ENCODE measurements at places on chromosomes 3 and 15.
A peak's percentile ranks its signal among the peaks of the same experiment; 100 is the strongest.

DNA sequence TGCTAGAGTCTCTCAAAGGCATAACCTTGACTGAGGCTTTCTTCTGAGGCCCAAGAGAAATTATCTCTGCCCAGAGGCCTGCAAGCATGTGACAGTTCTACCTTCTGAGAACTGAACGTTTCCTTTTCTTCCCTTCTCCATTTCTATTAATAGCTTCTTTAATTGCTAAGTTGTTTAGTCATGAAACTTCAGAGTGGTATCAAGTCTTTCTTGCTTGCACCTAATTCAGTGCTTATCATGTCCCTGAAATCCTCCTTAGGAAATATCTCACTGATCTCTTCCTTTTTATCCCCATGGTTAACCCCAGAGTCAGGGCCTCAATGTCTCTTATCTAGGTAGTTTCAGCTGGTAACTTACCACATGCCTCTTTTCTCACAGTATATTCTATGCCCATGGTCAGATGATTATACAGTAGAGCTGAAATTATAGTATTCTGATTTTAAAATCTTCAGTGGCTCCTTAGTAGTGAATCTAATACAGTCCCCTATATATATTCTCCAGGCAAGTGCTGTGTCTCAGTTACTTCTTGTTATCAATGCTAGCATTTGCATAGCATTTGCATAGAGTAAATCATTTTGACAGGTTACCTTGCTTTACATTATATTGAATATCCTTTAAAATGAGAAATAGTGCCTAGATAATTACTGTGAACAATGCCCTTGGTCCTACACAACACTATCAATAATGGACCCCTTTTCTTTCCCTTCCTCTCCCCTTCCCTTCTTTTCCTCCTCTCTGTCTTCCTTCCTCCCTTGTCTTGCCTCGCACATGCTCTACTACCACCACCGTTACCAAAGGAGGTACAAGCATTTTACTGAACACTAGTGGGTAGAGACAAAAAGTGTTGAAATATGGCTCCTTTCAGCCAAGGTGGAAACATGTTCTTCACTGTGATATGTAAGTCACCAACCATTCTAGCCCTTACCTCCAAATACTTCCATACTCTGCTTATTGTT is 33.0 kb downstream of the KBTBD8 start:
- DNase-seq = no peak

GRCh38 chr15:76139368-76140073 is 79.7 kb downstream of the TMEM266 start:
- peak; percentile 66 for DNase-seq

- no peak for DNase-seq
Observed at GRCh38 chr3:122258757-122259371, 66.2 kb upstream of the CSTA start.

GRCh38 chr3:44478055-44478468 is 592 bp upstream of the ZNF445 start:
- no peak for DNase-seq

- DNase-seq = no peak
Observed at GRCh38 chr15:66642514-66642913, 59.5 kb upstream of the SMAD6 start.

DNA sequence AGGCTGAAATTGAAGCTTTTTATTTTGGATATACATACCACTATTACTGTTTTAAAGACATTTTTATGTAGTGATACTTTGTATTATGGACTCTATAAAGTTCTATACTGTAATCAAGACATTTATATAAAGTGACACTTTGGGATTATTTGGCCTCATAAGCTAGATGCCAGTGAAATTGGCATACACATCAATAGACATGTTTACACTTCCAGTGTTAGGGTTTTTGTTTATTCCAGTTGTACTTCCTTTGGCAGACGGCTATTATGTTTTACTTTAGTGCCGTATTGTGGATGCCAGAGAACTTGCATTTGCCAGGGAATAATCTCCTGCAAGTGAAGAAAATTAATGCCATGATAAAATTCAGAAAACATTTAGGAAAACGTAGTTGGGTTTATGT is 6.0 kb downstream of the LXN start:
- DNase-seq = no peak

GRCh38 chr15:71880276-71880675 is 69.9 kb downstream of the NR2E3 start:
- DNase-seq = no peak

DNA sequence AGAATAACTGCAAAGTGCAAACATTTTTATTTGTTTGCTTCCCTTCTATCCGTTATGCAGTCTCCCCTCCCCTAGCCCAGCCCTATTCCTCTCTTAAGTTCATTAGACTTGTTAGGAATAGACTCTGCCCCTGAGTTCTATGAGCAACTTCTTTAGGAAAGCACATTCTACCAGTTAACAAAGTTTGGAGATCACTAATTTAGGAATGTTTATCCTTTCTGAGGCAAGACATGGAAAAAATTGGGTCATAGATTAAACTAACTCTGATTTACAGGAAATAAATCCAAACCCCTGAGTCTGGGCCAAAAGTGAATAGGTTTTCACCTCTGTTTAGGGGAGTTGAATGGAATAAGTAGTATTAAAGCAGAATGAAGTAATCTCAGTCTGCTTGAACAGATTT is 34.4 kb downstream of the C3orf80 start:
- no peak for DNase-seq

DNA sequence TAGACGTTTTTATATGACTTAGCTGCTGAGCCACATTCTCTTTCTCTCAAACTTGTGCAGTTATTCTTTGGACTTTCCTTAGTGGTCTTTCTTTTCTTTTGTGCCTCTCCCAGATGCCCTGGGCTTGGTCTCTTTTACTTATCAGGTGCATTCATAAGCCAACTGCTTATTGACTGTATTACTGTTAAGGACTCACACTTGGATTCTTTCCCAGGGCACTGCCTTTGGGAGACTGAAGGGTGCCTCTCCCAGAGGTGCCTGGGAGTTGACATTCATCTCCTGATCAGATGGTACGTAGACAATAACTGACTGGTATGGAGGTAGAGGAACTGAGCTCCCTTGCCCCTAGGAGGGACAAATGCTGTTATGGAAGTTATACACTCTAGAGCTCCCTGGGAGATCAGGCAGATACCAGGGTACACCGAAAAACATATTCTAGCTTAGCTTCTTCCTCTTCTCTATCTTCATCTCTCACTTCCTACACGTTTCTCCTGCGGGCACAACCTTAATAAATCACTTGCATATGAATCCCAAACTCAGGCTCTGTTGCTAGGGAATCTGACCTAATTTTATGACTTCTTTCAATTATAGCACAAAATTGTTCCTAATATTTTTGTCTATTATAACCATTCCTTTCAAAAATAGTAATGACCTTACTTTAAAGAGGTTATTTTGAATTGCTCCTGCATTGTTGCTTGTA is 24.7 kb downstream of the PARP15 start:
- DNase-seq = no peak

DNA sequence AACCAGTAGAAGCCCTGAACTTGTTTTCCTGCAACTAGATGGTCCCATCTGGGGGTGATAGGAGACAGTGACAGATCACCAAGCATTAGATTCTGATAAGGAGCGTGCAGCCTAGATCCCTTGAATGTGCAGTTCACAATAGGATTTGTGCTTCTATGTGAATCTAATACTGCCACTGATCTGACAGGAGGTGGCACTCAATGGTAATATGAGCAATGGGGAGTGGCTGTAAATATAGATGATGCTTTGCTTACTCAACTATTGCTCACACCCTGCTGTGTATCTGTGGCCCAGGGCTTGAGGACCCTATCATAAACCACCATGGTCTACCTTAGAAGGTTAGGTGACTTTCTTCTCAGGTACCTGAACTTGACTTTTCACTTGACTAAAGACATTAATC is 417.1 kb upstream of the ARHGEF26 start:
- DNase-seq = no peak
